NCI-H1417 treated with DMSO at 0.1 percent for 48 hours (cell line): ENCODE measurements at places on chromosomes 16 and 17.

GRCh38 chr16:27222249-27223225 is 19.2 kb downstream of the KDM8 start:
- DNase-seq, result no peak

DNA sequence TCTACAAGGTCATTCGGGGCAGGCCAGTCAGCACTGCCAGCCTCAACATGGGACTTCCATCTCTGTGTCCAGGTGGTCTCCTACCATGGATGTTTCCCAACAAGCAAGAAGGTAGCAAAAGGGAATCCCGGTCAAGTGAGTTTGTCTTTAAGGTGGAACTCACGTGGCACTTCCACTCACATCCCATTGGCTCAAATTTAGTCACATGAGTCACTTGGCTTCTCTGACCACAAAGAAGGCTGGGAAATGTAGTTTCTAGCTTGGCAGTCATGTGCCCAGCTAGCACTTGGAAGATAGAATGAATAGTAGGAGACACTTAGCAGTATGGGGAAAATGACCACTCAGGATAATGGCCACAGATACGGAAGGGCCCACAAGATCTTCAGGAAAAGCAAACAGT is 106.6 kb downstream of the AIPL1 start:
- DNase-seq, result no peak

GRCh38 chr16:63967966-63968365 is 1153.9 kb downstream of the CDH11 start:
- no peak for DNase-seq

DNA sequence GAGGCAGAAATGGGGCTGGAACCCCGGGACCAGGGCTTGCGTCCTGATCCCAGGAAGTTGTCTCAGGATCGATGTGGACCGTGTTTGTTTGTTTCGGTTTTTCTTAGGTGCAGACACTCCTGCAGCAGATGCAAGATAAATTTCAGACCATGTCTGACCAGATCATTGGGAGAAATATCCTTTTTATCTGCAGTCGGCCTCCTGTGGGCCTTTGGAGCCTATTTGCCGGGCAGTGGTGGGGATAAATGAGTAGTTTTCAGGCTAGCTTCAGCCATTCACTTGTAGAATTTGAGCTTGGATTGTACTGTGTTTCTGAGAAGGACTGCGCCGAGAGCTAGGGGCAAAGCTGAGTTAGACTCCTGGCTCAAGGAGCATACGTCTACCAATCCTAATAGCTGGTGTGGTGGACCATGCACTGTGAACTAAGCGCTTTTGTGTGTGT is 816 bp downstream of the HSBP1 start:
- no peak for DNase-seq

GRCh38 chr17:73960469-73960868 is 243.0 kb upstream of the RPL38 start:
- no peak for DNase-seq

DNA sequence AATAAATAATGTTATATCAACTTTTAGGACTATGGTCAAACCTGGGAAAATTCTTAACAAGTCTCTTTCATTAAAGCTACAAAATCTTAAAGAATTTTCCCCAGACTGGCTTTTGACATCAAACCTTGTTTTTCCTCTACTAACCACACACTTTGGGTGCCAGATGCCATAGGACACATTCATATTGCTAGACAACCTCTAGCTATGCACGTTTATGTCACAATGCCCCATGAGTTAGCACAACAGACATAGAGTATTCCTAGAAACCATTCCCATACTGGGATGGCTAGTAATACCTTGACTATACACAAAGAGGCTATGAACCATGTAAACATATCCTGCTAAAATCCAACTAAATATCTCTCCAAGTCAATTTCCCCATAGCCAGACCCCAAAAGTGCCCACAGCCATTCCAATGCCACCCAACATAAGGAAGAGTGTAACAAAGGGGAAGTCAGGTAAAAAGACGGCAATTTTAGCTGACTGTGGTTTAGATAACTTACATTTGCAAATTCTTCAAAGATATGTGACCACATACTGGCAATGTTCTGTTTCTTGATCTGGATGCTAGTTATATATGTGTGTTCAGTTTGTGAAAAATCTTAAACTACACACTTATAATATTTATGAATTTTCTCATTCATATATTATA is 23.4 kb downstream of the SMURF2 start:
- DNase-seq, result no peak

DNA sequence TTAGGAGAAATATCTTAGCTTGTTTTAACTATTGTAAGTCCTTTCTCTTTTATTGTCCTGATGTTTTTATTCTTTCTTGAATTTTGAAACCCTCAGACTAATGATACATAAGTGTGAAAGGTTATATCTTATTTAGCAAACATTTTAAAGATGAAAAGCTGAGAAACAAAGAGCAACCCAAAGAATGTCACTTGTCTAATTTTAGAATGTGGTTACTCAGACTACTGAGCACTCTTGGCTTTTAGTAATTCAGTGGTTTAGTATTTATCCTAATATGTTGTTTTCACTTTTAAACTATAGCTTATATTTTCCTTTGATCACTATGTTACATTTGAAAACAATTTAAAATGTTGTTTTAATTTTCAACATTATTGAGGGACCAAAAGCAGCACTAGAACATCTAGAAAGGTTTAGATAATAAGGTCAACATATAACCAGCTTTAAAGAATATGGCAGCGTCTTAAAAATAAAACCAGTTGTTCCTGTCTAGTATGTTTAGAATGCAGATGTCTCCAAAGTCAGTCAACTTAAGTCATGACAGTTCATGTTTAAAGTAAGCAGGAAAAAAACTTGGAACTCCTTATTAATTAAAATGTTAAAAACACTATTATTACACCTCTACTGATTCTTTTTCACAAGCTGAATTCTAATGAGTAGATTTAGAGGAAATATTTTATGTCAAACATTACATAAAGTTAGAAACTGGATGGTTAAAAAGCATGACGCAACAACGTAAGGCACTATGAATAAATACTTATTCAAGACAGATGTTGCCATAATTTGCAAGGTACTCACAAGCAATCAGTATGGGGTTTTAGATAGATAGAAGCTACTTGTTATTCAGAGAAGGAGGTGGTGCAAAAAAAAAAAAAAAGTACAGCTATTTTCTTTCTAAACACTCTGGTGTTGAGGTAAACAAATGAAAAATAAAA is 2.4 kb downstream of the MBTD1 start:
- no peak for DNase-seq

- DNase-seq, result no peak
These were observed 213.2 kb downstream of the IRF8 start for GRCh38 chr16:86112178-86112577.

GRCh38 chr16:68349838-68350410 is 39.1 kb downstream of the PRMT7 start:
- DNase-seq, result no peak
